ENCODE measurements at places on chromosomes 6 and 20. TPM values are rescaled to one million over a fixed set of nuclear protein-coding genes. Genes with fewer than 3 reads are reported as not detected.

CDH26 gene
- not detected for total RNA-seq

OVOL2 gene
- total RNA-seq: not detected

NOX3 gene
- not detected for total RNA-seq

RAET1L gene
- not detected for total RNA-seq

SRXN1 gene
- total RNA-seq: 67.9 TPM

HUS1B gene
- 0.65 TPM for total RNA-seq

GUCA1A gene
- not detected for total RNA-seq

All from fibroblast of the aortic adventitia (primary cell).